ENCODE measurements at places on chromosomes 5 and 9.
A peak's percentile ranks its signal among the peaks of the same experiment; 100 is the strongest.

GRCh38 chr9:129895376-129896268 is 60.4 kb downstream of the USP20 start:
- no peak for DNase-seq

DNA sequence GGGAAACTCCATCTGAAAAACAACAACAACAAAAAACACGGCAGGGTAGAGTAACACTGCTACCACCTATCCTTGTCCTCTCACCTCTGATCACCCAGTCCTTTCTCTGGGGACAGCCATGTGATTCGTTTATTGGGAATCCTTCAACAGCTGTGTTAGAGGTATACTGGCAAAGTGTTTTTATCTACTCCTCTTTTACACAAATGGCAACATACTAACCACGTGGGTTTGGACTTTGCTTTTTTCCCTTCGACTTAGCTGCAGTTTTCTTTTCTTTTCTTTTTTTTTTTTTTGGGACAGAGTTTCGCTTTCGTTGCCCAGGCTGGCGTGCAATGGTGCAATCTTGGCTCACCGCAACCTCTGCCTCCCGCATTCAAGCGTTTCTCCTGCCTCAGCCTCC is 11.2 kb upstream of the SET start:
- no peak for DNase-seq

DNA sequence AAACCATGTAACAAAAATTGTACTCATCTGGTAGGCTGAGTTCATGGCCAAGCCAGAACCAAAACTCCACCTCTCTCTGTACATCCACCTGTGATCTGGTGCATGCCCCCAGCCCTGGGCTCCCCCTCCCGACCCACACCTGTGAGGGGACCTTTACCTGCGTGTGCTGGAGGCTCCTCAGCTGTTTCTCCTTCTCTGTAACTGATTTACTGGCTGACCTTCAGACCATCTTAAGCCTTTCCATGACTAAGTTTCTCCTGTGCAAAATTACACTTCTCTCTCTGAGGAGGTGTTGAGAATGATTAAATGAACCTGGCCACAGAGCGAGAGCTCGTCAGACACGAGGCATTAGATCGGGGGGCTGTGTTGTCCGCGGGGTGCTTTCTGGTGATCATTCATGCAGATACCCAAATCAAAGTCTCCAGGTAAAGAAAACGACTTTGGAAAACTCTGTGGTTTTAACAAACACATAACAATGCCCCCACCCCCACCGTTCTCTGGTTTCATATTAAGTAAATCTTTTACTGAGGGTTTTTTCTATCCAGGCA is 136.4 kb downstream of the SEMA5A start:
- DNase-seq, result no peak

GRCh38 chr5:61635271-61635670 is 303.2 kb downstream of the ZSWIM6 start:
- DNase-seq, result no peak

DNA sequence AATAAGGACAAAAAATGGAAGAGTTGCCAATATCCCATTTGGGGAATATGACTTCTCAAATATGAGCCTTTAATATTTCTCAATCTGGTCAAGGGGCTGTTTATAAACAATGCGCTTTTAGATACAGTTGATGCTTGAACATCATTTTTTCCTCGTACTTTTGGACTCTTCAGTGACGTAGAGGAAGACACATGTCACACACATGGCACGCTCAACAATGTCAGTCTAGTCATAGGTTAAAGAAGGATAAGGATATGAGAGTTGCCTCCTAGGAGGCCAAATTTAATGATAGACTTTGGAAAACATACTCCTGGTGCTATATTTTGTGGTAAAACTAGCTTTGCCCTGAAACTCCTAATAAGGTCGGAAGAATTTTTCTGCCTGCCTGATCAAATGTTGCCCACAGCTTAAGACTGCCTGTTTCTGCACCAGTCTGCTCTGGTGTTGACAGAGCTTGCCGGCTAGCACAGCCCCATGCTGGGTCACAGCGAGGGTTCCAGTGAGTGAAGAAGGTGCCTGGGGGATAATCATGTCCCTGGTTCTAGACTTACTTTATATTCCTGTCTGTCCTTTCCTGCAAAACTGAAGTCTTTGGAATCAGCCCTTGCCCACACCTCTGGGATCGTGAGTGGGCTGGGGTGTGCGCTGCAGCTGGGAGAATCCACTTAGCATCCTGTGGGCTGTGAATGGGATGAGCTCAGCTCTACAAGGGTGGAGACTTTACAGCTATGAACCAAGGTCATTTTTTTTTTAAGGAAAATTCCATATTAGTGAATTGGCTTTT is 230.8 kb upstream of the IRX4 start:
- DNase-seq, result no peak

DNA sequence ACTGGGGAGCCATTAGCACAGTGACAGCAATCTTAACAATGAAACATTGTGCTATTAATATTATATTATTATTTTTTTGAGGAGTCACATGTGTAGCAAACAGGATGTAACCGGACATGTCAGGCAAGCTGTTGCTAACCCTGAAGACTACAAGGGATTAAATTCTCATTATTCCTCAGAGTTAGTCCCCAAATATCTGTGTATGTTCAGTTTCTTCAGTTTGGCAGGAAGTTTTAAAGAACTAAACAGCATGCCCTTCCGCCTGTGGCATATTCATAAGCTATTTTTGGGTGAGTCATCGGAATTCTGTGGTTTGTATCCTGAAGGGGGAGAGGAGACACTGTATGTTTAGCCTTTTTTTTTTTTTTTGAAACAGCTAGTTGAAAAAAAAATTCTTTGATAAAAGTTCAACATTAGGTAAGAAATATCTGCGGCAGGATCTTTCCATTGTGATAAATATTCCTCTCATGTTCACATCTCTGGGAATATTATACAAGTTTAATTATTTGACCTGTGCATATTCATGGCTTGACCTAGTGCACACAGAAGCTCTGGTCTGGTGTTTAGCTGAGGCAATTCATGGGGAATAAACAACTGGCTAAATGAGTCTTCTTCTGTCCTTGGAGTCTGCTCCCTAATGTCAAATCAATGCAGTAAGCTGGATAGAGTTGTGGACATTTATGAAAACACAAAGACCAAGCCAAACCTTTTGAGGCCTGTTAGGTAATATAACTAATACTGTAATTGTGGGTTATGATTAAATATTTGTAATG is 202.7 kb upstream of the CDKN2B start:
- peak; percentile 15 for DNase-seq

DNA sequence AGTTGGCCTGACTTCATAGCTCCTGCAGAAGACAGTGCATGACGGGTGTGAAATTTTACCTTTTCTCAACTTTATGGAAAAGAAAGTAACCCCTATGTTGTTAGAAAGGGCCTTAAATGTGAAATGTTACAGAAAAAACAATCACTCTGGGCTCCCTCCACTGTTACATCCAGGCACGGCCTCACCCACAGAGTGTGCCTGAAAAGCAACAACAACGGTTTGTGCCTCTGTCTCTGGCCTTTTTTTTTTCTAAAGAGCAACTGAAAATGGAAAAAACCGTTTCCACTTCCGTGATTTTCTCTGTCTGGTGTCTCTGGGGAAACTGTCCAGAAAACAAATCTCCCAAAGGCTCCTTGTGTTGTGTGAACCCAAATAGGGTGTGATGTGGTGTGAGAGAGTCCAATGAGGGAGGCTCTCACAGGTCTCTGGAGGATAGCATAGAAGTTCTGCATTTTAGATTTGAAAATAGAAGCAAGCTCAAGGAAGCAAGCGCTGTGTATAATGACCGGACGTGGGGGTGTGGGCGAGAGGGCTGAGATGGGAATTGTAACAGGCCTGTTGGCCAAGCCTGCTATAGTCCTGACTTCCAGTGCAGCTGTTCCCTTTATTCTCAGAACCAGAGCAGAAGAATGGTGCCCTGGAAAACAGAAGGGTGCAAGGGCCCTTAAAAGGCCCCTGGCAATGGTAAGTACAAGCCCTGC is 221.8 kb upstream of the TUT7 start:
- no peak for DNase-seq

- DNase-seq, result no peak
Measured at GRCh38 chr9:17731308-17731707, 152.4 kb downstream of the SH3GL2 start.
